Aortic smooth muscle cell (primary cell): ENCODE measurements at places on chromosomes 5 and 9. TPM values are rescaled to one million over a fixed set of nuclear protein-coding genes. Genes with fewer than 3 reads are reported as not detected.

The TMEM171 gene
- total RNA-seq, result 1.2 and 3.6 TPM in 2 replicates

The ARHGEF39 gene
- 0.44 and 0.53 TPM in 2 replicates for total RNA-seq

The TXN gene
- total RNA-seq, result 268 and 317 TPM in 2 replicates

The LRRC8A gene
- total RNA-seq, result 64.7 and 65.5 TPM in 2 replicates

The MYO10 gene
- 42.0 and 48.4 TPM in 2 replicates for total RNA-seq

The CNOT8 gene
- 40.4 and 44.2 TPM in 2 replicates for total RNA-seq

The GMCL2 gene
- total RNA-seq, result not detected in 2 replicates

The LTC4S gene
- 6.1 and 6.6 TPM in 2 replicates for total RNA-seq

The FGF18 gene
- under 0.01 and 0.12 TPM in 2 replicates for total RNA-seq

The C5orf58 gene
- total RNA-seq, result 0.26 TPM in 1 of 2 replicates, not detected in the other

The TMEM215 gene
- total RNA-seq, result not detected in 2 replicates

The DBH gene
- not detected in 2 replicates for total RNA-seq

The ARL14EPL gene
- total RNA-seq, result not detected in 2 replicates

The PGGT1B gene
- 15.2 and 16.7 TPM in 2 replicates for total RNA-seq

The CD180 gene
- 0.06 TPM in 1 of 2 replicates, not detected in the other for total RNA-seq

The LRRC19 gene
- not detected in 2 replicates for total RNA-seq

The HMMR gene
- 23.1 and 35.1 TPM in 2 replicates for total RNA-seq

The GLRA1 gene
- not detected in 2 replicates for total RNA-seq

The MEF2C gene
- total RNA-seq, result 45.7 and 80.8 TPM in 2 replicates

The NIPBL gene
- 25.6 and 30.4 TPM in 2 replicates for total RNA-seq

The NEUROG1 gene
- not detected in 2 replicates for total RNA-seq
